ENCODE measurements at places on chromosomes 5 and 9.

- no peak for DNase-seq
These were observed 49.6 kb downstream of the KCNN2 start for GRCh38 chr5:114411380-114411931.

DNA sequence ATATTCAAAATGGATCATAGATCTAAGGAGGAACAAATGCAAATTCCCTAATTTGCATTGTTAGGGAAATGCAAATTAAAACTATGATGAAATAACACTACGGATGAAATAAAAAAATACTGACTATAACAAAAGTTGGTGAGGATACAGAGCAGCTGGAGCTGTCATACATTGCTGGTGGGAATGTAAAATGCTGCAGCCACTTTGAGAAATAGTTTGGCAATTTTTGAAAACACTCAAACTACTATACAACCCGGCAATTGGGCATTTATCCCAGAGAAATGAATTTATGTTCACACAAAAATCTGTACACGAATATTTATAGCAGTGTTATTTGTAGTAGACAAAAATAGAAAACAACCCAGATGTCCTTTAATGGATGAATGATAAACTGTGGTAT is 22.5 kb downstream of the C5orf47 start:
- no peak for DNase-seq

- DNase-seq: no peak
These were observed 6.7 kb upstream of the TMEM252 start for GRCh38 chr9:68547417-68547816.

- DNase-seq: no peak
These were observed 7.7 kb upstream of the ABO start for GRCh38 chr9:133282464-133283238.

GRCh38 chr5:174459832-174460448 is 264.4 kb upstream of the MSX2 start:
- DNase-seq: no peak

DNA sequence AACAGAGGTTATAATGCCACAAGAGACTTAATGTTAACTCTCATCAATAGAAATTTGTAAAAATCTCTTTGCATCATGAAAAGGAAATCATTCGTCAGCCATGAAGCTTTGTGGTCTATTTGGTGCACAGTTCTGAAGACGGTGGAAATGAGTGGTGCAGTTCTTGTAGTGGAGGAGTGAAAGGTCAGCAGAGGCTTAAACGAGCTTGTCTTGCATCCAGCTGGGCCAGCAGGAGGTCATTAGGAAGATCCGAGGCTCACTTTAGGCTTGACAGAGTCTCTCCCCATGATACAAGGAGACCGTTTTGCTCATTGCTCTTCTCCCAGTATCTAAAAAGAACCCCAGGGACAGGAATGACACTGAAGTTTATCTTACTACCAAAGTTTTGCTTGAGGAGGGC is 440.8 kb downstream of the BNC2 start:
- DNase-seq: no peak

GRCh38 chr5:26329562-26330189 is 708.7 kb downstream of the CDH9 start:
- no peak for DNase-seq

All from activated CD4-positive, alpha-beta T cell treated with anti-CD3 and anti-CD28 coated beads, Interleukin-10, Interleukin-2, amounts not matched to agents 100 ng/mL and 50 ng/mL, durations not matched to agents 16 hours and 8 hours (primary cell).